Stimulated activated CD8-positive, alpha-beta memory T cell treated with anti-CD3 and anti-CD28 coated beads, Interleukin-7, amount 100 ng/mL, for 4 hours (primary cell): ENCODE measurements at places on chromosomes 2 and 18.

DNA sequence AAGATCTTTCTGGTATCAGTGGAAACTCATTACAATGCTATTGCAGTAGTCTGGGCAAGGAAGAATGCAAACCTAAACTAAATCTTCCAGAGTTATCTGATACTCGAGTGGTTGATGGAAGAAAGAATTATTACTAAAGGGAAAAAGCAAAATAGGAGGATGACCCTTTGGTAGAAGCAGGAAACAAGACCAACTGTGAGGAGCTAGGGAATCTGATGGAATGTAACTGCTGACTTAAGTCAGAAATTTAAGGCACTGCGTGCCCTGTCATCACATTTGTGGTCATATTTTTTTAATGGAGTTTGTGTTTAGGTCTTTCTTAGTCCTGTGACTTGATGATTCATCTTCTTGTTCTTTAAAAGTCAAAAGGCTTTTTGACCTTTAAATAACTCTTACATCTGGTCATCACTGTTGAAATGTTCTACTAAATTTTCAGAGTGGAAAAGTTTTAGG, 36.5 kb upstream of the ARMC9 start:
- DNase-seq: no peak

DNA sequence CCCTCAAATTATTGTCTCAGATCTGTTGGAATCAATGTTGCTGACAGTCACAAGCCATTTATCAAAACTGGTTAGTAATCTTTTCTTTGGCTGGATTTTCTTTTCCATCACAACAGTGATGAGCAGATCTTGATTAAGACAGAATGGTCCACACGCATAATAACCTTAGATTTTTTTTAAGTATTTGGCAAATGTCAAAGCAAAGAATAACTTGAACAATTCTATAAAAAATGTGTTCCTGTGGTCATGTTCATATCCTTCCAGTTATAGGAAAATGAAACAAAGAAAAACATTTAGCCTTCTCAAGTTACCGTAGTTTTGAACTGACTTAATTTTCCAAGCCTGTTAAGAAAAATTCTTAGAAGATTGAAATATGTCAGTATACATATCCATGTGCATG, 659.9 kb upstream of the ID2 start:
- DNase-seq: no peak

DNA sequence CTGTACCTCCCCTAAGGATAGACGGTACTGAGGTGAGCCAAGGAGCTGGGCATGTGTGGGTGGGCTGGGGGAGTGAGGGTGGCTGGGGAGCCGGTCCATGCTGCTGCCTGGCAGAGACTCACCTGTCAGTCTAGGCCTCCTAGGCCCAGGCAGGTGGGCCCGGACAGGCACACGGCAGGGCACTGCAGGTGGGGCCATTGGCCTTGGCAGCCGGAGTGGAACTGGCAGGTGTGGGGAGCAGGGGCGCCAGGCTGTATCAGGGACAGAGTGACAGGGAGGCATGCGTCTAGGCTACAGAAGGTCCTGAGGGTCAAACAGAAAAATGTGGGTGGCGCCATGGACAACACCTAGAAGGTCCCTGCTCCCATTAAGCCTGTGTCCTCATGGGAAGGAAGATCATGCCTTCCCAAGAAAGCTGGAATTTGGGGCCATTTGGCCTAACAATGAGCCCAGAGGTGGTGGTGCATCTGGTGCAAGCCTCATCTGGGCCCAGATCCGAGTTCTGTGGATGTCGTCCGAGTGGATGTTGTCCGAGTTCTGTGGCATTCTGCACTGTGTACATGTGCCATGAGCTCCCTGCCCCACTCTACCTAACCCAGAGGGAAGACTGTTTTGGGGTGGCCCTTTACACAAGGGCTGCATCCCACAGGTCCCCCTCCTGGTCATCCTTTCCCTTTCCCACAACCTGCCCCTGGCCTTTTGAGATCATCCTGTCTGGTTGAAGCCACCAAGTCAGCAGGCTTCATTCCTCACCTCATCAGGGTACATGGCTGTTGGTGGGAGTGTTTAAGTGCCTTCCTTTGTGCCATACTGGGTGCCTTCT, 249.7 kb downstream of the GLI2 start:
- no peak for DNase-seq

DNA sequence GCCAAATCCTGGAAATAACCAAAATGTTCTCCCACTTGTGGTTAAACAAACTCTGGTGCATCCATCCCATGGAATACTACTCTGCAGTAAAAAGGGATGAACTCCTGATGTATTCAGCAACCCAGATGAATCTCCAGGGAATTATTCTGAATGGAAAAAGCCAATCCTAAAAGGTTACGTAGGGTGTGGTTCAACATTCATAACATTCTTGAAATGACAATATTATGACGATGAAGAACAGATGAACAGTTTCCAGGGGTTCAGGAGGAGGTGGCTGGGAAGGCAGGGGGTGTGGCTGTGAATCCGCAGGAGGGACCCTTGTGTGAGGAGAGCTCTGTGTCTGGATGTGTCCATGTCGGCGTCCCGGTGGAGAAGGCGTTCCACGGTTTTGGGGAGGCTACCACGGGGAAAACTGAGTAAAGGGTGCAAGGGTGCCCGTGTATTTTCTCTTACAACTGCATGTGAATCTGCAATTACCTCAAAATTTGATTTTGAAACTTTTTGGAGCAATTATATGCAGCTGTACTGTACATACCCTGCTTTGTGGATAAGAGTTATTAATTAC, 47.3 kb downstream of the KCNG2 start:
- DNase-seq: no peak

DNA sequence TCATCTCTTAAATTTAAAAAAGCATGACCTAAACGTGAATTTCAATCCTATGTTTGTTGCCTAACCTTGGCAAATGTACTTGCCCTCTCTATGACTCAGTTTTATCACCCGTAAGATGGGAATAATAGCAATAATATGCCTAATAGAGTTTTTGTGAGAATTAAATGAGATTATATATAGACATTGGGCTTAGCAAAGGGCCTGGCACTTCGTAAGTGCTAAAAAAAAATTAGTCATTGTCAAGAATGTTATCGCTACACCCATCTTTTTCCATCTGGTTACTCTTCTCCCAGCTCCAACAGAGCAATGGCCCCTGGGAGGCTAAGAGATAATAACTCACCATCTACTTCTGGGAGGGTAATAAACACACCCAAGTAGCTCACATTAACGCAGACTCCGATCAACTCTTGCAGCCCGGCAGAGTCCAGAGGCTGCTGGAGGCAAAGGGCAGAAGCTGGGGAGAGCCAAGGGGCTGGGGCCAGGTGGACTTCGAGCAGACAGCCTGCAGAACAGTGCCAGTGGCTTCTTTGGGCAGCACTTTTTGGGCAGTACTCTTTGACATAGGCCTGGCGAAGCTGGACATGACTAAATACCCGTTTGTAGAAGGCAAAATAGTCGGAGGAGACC, 63.9 kb upstream of the STPG4 start:
- no peak for DNase-seq

DNA sequence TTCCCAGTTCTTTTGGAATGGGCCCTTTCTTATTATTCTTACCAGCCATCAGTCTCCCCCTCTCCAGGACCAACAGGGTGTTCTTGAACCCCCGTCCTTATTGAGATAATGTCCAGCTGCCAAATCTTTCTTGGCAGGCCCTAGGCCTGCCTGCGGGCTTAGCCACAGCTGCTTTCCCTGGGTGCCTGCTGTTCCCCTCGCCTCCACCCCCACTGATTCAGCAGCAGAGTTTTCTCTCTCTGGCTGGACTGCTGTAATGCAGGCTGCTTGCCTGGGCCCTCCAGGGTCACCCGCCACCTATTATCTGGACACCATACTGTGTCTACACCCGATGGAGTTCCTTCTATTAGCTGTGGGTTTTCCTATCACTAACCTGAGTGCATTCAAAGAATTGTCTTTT, 395.4 kb upstream of the ATP5MC3 start:
- no peak for DNase-seq

GRCh38 chr2:127455566-127456493, 37.6 kb downstream of the PROC start:
- no peak for DNase-seq

DNA sequence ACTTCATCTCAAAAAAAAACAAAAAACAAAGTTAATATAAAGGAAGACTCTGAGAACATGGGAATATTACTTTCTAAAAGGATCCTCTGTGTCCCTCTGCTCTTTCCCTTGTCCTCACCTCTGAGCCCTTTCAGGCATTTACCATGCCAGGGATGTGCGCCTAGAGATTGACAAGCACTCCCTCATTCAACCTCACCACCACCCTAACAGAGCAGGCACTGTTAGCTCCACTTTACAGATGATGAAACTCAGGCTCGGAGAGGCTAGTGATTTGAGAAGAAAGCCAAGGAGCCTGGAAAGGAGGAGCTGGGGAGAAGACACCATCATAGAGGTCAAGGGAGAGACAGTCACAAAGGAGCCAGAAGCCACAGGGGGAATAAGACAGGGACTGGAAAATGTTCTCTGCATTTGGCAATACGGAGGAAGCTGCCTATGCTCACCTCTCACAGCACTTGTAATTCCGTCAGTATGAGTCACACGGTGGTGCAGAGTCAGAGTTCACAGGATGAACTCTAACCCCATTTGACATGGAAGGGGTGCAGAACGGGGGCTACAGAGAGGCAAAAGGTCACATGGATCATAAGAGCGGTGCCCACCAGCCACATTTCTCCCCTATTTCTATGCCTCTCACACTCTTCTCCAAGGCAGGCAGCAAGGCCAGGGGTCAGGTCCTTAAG, 101.8 kb upstream of the NFU1 start:
- no peak for DNase-seq

- no peak for DNase-seq
Measured at GRCh38 chr18:67301592-67301991, 214.9 kb downstream of the DSEL start.

DNA sequence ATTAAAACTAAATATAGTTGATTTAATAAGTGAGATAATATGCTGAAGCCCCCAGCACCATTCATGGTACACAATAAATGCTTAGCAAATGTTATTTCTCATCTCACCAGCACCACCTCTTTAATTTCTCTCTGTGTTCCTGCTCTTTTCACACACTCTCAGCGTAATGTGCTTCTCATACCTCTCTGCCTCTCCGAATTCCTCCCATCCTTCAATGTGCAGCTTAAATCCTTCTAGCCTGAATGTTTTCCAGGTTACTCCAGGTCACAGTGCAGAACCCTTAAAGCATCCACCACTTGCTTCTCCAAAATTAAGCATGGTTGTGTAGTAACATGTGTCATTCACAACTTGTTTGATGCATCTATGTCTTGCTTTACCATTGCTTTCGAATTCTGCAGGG, 119.6 kb downstream of the MCFD2 start:
- no peak for DNase-seq

DNA sequence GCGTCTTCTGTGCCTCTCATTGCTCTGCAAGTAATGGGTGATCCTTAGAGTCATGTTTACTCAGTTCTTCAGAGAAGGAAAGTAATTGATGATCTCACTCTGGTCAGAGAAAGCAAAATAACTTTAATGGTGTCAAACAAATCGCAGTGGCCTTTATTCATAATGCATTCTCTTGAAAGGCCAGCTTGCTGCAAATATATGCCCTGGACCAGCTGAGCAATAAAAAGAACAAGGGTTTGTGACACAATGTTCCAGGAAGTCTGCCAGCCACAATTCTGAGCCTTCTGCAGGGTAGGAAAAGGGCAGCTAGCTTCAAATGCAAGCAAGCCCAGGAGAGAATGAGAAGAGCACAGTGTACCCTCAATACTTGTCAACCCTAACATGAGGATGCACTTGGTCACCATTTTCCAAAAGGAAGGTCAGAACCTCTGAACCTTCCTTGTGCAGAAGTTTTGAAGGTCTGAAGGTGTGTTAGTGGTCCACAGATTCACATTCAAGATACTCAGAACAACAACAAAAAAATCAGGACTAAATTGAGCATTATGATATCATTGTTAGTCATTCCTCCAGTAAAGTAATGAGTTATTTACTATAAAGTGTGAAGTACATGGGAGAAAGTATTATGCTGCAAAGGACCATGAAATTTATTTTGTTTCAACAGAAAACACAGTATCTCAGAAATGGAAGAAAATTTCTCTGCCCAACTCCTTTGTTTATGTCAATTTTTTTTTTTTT, 355.6 kb downstream of the PAX3 start:
- DNase-seq: no peak

DNA sequence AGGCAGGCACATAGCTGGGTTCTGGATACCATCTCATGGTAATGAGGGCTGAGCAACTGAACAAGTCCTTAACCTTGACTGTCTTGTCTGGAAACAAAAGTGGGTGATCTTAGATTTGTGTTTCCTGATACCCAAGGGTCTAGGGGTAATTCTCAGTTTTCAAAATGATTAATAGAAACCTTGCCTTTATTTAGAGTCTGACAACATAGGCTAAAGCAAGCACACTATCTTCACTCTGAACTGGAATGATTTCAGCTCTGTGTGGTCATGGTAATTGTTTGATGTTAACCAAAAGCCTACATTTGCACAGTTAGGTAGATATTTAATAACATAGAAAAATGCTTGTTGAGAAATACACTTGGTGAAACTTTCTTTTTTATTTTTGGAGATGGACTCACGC, 6.8 kb upstream of the LAMA3 start:
- DNase-seq: no peak

- peak; percentile 16 for DNase-seq
Measured at GRCh38 chr18:23422751-23423418, 30.2 kb upstream of the RIOK3 start.

DNA sequence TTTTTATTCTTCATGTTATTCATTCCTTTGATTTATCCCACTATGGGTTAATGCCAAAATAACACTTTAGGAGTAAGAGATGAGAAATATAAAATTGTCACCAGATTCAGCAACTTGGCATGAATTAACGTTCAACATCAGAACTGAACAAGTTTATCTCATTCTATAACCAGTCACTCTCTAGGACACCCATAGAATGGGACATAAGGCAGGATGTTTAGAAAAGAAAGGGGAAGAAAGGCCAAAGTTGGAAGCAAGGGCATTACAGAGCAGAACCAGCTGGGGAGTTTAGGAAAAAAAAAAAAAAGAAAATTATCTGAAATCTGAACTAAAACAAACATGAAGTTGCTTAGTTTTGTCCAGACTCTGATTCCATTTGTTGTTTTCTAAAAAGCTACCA, 211.0 kb downstream of the PMAIP1 start:
- no peak for DNase-seq

DNA sequence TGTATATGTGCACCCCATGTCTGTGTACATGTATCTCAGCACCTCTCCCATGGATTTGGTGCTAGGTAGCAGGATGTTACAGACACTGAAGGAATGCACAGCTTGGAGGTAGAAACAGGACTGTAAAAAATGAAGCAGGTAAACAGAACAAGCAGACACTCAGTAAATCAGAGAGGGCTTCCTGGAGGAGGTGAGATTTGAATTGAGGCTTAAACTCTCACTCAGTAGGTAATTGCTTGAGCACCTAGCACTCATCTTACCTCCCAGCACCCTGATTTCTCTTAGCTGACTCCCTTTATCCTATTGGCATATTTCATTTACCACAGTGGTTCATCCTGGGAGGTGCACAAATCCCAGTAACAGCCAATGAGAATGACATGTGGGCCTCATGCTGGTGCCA, 537.9 kb upstream of the RAB6C start:
- DNase-seq: no peak

GRCh38 chr18:35306588-35307250, 16.7 kb upstream of the ZSCAN30 start:
- DNase-seq: no peak

DNA sequence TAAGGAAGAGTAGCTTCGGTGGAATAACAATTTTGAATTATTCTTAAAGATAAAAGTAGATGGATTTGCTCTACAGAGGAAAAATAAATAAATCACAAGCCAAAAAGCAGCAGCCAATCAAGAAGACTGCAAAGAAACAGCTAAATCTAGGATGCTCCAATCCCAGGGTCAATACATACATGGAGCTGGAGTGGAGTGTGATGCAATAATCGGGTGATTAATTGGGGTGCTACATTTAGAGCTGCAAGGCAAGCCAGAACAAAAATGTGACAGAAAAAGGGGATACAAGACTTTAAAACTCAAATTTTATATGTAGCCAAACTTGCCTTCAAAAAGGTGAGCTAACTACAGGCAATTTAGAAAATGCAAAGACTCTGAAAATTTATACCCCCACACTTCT, 215.8 kb downstream of the TCF4 start:
- no peak for DNase-seq
